Activated CD4-positive, alpha-beta T cell treated with anti-CD3 and anti-CD28 coated beads, Interleukin-2, amount 10 ng/mL, durations not matched to agents 7 days and 5 days (primary cell): ENCODE measurements at places on chromosomes 6 and 20. TPM values are rescaled to one million over a fixed set of nuclear protein-coding genes. Genes with fewer than 3 reads are reported as not detected.

Gene SDHAF4
- 10.5 TPM for total RNA-seq

Gene OTOR
- not detected for total RNA-seq

Gene TINAG
- not detected for total RNA-seq

DNA sequence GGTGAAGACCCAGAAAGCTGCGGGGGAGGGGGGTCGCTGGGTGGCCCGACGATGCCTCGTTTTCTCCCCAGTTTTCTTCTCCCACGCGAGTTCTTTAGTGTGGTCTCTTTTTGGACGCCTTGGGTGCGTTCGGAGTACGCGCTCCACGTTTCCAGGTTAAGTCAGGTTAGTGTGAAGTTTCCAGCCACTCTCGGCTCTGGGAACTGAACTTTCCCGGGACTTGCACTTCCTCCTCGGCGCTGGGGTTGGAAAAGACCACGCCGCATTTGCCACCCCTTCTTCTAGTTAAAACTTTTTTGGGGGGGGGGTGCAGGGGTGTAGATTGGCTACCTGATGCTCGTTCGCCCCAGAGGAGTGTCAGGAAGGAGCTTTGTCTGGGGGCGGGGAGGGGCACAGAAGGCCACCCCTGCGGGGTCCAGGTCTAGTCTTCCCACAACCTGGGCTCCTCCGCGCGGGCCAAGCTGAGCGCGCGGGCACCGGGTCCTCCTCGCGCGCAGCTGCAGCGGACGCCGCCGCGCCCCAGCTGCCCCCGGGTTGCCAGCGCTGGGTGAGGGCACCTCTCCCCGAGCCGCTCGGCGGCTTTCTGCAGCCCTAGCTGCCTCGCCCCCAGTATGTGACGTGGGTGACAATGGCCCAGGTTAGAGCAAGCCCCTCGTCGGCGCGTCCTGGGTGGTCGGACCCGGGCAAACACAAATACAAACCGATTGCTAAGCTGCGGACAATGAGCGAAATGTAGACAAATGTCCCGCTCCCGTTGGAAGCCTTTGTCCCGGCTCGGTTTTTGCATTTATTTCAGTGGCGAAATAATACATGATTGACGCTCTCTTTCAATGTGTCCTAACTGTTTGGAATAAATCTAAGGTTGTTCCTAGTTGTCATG lies 1.7 kb upstream of the NKX2-2 start:
- no peak for DNase-seq

- peak; percentile 74 for DNase-seq
Measured at GRCh38 chr20:1301031-1301529, 27.9 kb downstream of the SDCBP2 start.

- no peak for DNase-seq
Measured at GRCh38 chr6:145836772-145837171, 22.2 kb upstream of the FBXO30 start.

DNA sequence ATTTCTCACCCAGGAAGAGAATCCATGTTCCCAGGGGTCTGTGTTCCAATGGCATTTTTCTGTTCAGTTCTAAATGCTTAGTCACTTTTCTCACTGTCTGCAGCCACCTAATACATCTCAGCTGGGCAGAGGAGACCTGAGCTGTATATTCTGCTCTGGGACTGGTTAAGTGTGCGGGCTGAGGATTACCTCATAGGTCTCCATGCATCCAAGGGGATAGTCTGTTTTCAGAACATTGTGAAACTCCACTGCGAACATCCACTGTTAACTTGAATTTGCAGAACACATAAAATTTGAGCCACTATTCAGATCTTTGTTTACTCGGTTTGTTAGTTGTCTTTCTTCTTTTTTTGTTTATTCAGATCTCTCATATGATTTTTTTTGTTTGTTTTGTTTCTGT lies 947.1 kb downstream of the TFAP2A start:
- DNase-seq, result no peak

GRCh38 chr6:34053721-34054120 lies 92.2 kb downstream of the GRM4 start:
- DNase-seq, result no peak

- DNase-seq, result no peak
Measured at GRCh38 chr20:14716351-14716801, 379.0 kb upstream of the FLRT3 start.

- DNase-seq, result no peak
Measured at GRCh38 chr6:23180504-23181293, 611.3 kb downstream of the HDGFL1 start.

GRCh38 chr20:13424174-13424833 lies 203.2 kb downstream of the ISM1 start:
- DNase-seq, result no peak

GRCh38 chr20:24102749-24103333 lies 114.3 kb upstream of the GGTLC1 start:
- no peak for DNase-seq
